H7 (cell line): ENCODE measurements at places on chromosomes 2 and 18. TPM values are rescaled to one million over a fixed set of nuclear protein-coding genes. Genes with fewer than 3 reads are reported as not detected.

Gene YES1
- total RNA-seq = 69.4 and 101 TPM in 2 replicates

Gene ZDBF2
- total RNA-seq = 10.1 and 17.2 TPM in 2 replicates

Gene ITSN2
- total RNA-seq = 10.3 and 14.4 TPM in 2 replicates

Gene ZBTB7C
- total RNA-seq = 0.15 and 0.38 TPM in 2 replicates

Gene PRSS56
- total RNA-seq = not detected in 2 replicates

Gene C2orf66
- not detected in 2 replicates for total RNA-seq

Gene TACR1
- 0.03 TPM in 1 of 2 replicates, not detected in the other for total RNA-seq
